ENCODE measurements at places on chromosomes 12 and 14. TPM values are rescaled to one million over a fixed set of nuclear protein-coding genes. Genes with fewer than 3 reads are reported as not detected.

- no peak for DNase-seq
Measured at GRCh38 chr14:32998433-32998832, 59.8 kb downstream of the NPAS3 start.

DNA sequence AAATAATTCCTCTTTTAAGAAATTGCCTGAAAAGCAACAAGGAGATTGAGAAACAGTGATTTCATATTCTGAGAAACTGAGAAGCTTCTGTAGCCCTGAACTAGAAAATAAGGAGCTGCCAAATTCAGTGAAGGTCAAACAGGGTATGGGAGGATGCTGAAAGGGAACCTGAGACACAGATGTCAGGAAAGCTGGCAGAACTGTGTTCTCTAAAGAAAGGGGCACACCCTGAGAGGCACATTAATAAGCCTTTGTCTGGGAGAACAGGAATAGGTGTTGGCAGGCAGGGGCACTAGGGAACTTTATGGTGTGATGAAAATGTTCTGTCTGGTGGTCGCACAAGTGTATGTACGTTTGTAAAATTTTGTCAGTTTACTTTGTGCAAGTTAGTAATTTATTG is 29.6 kb downstream of the VRK1 start:
- DNase-seq = no peak

GRCh38 chr12:98911396-98911795 is 266.3 kb downstream of the APAF1 start:
- no peak for DNase-seq

ABCD2 gene
- not detected for total RNA-seq

DNA sequence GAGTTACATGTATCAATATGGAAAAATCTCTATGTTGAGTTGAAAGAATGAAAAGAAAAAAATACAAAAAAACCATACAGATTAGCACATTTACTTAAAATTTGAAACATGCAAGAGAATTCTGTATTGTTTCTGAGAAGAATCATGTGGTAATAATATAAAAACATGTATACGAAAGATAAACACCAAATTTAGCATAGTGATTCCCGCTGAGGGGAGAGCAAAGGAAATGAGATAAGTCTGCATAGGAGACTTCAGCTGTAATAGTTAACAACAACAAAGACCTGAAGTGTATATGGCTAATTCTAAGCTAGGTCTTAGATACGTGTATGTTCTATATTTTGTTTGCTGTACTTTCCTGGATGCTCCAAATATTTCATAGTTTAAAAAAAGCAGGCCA is 46.5 kb downstream of the FNTB start:
- no peak for DNase-seq

FSCB gene
- not detected for total RNA-seq

- DNase-seq = no peak
Measured at GRCh38 chr14:76002383-76002782, 16.8 kb downstream of the IFT43 start.

ADAMTS20 gene
- total RNA-seq = 0.15 TPM

AJUBA gene
- total RNA-seq = 7.2 TPM

GRCh38 chr14:99592933-99593753 is 10.9 kb downstream of the CCDC85C start:
- DNase-seq = no peak

DNA sequence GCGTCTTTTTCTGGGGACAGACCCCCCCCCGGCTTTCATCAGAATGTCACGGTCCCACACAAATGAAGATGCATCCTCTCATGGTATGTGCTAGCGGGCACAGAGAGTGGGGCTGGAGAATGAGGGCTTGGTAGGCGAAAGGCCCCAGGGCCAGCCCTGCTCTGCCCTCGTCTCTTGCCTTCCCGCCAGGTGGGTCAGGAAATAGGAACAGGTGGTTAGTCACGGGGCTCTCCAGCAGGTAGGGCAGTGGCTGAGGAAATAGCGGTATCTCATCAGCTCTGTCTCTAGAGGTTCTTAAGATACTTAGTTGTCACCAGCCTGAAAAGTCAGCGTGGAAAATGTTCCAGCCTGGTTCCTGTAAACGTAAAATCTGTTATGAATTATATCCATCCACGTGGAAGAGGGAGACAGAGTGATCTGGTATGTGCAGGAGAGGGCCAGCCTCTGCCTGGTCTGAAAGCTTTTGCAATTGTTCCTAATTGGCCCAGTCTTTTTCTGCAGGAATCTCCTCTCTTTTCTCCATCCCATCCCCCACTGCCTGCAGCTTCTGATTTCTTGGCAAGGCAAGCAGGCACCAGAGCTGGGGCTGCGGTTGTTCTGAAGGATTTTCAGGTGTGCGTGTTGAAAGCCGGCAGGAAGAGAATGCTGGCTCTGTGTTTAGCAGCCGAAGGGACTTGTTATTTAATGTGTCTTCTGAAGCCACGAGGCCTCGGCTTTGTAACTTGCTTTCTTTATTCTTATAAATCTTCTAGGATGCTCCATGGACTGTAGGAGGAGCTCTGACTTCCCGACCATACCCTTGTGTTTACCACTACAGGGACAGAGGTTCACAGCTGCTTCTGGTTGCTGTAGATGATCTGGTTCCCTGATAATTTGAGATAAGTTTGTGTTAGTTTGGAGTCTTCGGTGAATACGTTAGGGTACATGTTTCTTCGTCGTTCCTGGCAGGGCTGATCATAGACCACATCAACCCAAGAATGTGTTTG is 131.1 kb downstream of the CACNA1C start:
- no peak for DNase-seq

DNA sequence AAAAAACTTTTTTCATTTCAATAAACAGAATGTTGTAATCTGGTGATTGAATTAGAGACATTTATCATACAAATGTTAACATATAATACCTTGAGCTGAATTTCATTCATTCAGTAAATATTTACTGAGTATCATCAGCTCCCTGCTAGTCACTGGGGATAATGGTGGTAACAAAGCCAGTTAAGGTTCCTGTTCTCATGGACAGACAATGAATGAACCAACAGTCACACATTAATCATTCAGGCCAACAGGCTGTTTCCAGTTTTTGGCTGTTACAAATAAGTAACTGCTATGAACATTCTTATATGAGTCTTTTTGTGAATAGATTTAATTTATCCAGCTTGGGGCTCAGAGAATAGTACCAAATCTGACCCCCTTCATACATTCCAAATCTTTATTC is 13.5 kb downstream of the EXD2 start:
- DNase-seq = no peak

DNA sequence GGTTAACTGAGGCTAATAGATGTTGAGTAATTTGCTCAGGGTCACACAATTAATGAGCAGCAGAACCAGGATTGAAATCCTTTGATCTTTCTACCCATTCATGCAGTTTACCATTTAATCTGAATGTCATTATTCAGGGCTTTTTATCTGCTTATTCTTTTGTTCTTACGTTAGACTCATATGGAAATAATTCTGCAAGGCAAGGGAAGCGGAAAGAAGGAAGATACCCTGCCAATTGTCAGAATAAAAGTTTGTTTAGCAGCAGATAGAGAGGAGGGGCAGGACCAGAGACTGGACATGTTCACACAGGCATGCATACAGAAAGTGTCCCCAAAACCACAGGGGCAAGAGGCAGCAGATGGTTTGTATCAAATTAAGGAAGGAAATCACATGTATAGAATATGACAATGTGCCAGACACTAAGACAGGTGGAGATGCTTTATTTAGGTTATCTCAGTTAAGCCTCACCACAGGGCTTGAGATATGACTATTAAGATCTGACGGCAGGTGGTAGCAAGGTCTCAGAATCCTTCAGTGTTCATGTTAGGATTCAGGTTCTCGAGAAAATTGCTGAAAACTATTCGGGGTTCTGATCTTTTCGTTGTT is 29.8 kb downstream of the BRMS1L start:
- DNase-seq = no peak

DNA sequence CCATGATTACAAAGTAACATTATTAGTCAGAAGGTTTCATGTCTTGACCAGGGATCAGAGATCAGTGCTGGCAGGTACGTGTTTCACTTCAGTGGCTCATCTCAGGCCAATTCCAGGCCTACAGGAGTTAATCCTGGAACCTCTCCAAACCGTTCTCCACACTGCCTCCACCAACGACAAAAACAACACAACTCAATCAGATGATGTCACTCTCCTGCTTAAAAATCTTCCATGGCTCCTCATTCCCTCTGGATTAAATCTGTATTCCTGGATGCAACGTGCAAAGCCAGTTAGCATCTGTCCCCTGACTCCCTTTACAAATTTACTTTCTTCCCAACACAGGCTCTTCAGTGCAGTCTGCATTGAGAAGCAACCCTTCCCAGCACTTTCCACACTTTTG is 34.3 kb upstream of the TXNRD1 start:
- no peak for DNase-seq

- DNase-seq = peak; percentile 43
Measured at GRCh38 chr12:121580959-121581685, at the start of gene KDM2B. Gene KDM2B, minus strand, starts transcription at chr12:121581023. Its CDS starts 112 bp downstream, at chr12:121580911.

GRCh38 chr12:2752676-2753371 is 41.9 kb upstream of the FKBP4 start:
- DNase-seq = peak; percentile 88

DNA sequence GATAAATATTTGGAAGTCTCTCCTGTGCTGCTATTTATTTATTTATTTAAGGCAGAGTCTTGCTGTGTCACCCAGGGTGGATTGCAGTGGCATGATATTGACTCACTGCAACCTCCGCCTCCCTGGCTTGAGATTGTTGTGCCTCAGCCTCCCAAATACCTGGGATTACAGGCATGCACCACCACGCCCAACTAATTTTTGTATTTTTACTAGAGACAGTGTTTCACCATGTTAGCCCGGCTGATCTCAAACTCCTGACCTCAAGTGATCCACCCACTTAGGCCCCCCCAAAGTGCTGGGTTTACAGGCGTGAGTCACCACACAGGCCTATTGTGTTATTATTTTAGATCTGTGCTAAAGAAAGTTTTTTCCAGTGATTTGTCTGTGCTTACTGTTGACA is 225.2 kb downstream of the CCER1 start:
- DNase-seq = no peak

DNA sequence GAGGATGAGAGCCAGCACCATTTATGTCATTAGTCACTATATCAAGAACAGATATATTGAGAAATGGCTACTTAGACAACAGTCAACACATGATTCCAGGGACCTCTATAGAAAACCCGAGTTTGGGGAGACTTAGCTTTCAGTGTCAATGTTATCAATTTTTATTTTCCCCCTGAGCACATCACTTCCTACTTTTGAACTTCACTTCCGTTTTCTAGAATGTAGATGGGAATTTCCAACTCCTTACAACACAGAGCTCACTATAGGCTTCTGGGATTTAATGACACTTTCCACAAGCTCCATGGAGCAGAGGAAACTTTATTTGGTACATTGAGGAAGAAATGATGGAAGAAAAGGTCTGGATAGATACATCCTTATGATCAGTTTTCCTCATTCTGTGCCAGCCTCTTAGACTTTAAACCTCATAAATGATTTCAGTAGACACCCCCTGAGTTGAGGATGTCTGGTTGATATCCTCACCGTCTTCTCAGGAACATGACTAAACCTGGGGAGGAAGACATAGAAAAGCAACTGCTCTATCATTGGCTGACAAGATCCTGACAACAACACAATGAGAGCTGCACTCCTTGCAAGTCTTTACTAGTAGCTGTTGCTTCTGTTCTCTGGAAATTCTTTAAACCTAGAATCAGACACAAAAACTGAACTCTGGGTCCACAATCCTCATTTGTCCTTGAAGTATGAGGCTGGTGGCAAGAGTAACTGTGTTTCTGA is 449.4 kb upstream of the OR4E1 start:
- DNase-seq = no peak

All from endothelial cell (in vitro differentiated cells).